GDM1 (cell line): ENCODE measurements at places on chromosomes 3 and 15.
A peak's percentile ranks its signal among the peaks of the same experiment; 100 is the strongest.

GRCh38 chr15:45794712-45795439 lies 160.0 kb downstream of the SQOR start:
- DNase-seq: no peak

- DNase-seq: no peak
These were observed 76.8 kb upstream of the SOX14 start for GRCh38 chr3:137687181-137687879.

- DNase-seq: no peak
These were observed 58.0 kb downstream of the CGGBP1 start for GRCh38 chr3:88000853-88001252.

GRCh38 chr3:50241163-50241562 lies 5.2 kb downstream of the GNAI2 start:
- no peak for DNase-seq

DNA sequence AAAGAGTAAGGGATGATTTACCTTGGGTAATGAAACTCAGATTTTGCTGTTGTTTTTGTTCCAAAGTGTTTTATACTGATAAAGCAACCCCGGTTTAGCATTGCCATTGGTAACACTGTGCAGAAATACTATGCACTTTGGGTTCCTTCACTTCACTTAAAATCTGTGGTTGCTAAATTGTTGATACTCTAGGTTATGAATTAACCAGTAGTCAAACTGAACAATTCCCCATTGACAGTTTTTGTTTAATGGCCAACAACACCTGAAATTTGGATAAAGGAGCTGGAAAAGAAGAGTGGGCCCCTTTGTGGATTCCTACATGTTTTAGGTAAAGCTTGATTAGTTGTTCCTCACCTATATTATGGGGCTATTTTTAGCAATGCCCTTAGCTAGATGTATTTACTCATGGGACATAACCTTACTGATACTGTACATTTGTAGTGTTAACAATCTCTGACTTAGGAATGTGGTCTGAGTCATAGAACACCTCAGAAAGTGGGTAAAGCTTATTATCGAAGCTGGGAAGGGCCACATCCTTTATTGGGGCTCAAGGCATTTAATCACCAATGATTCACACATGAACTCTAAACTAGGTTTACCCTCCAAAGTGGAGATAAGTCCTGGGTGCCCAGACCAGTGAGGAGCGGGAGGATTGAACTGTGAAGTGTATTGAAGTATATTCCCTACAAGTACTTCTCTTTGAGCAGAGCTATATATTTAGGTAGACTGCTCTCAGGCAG lies 29.5 kb upstream of the THRB start:
- no peak for DNase-seq

- DNase-seq: no peak
These were observed 30.4 kb downstream of the TMEM212 start for GRCh38 chr3:171873580-171873979.

DNA sequence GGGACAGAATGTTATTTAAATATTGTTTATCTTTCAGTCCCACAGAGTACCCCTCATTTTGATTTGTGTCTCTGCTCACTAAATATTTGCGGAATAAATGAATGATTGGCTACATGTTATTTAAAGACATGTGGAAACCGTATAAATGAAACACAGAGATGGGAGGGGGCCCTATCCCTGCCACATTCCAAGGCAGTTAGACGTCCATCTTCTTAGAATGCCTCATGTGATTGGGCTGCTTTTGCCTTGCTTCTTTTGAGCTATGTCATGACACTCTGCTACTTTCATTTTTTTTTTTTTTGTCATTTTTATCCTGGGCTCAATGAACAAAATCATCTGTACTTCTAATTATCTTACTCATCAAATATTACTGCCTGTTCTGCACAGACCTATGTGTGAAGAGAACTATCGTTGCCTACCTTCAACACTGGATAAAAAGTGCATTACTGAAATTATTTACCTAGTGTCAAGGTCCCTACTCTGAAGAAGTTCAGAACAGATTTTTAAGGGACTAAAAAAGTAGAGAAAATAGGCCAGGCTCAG lies 83.9 kb upstream of the FAM98B start:
- DNase-seq: no peak

- DNase-seq: no peak
These were observed 728.3 kb upstream of the SGO1 start for GRCh38 chr3:20914310-20914709.

DNA sequence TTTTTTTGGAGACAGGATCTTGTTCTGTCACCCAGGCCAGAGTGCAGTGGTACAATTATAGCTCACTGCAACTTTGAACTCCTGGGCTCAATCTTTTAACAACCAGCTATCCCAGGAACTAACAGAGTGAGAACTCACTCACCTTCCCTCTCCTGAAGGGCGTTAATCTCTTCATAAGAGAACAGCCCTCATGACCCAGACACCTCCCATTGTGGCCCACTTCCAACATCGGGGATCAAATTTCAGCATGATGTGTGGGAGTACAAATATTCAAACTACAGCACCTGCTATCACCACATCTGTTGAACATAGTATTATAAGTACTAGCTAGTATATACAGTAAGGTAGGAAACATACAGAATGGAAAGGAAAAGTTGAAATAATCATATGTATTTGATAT lies 132.5 kb downstream of the DOCK3 start:
- DNase-seq: no peak

GRCh38 chr3:31440878-31441277 lies 91.8 kb upstream of the STT3B start:
- no peak for DNase-seq

GRCh38 chr3:114115143-114115542 lies 58.6 kb downstream of the QTRT2 start:
- DNase-seq: no peak

DNA sequence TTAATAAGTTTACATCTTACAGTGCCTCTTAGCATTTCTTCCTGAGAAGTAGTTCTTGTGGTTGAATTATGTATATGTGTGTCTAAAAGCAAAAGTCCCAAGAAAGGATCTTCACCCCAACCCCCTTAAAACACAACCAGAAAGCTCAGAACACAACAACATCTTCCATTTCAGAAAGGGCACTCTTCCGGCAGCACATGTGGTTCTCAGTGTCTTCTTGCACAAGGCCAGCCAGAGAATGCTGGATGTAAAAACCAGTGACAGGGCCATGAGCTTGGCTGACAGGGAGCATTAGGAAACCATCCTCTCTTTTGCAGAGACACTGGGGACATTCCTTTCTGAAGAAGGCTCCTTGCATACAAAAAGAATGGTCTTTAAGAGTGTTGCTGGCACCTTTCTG lies 45.0 kb downstream of the EEFSEC start:
- DNase-seq: no peak

- DNase-seq: peak; percentile 31
These were observed 35.0 kb downstream of the BTLA start for GRCh38 chr3:112464264-112464663.

- no peak for DNase-seq
These were observed 268.2 kb upstream of the UMPS start for GRCh38 chr3:124461838-124462632.

GRCh38 chr3:131591394-131592014 lies 88.7 kb upstream of the MRPL3 start:
- DNase-seq: no peak

DNA sequence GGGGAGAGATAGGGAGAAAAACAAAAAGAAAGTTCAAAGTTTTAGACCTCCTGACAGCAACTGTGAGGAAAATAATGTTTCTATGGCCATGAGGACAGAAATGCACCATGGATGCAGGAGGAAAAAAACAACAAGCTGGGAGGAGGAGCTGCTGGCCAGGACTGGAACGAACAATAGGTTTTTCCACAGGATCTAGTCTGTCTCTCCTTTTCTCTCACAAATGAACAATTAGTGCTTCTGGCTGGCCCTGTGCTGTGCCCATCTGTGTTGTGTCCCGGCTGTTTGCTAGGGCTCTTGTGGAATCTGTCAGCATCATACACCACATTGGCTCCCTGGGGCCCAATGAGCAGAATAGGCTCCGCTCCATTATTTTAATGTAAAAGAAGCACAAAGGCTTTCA lies 15.2 kb downstream of the GK5 start:
- DNase-seq: no peak

DNA sequence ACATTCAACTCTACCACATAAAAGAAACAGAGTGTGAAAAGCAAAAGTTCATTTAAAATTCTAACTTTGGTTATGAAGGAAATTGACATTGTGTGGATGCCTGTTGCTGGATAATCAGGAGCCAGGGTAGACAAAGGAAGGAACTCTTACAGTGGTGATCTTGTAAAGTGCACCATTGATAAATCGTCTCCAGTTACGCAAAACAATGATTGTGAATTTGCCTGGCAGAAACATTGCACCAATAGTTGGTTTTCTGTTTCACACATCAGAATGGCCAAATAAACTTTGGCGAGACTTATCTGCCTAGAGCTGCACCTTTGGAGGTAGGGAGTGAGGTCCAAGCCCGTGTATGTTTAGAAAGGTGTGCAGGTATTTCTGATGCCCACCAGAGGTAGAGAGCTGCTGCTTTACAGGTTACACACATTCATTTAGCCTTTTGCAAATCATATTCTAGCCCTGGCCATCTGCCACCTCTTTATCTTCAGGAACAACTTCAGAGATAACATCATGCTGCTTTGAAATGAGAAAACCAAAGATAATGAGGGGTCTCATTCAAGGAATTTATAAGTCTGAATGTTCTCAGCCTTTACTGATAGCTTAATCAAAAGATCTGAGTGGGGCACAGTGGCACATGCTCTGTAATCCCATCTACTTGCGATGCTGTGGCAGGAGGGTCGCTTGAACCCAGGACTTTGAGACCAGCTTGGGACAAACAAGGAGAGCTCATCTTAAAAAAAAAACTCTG lies 47.4 kb upstream of the P3H2 start:
- DNase-seq: no peak
